ENCODE measurements at places on chromosomes 3 and 15.

- no peak overlapping the region for H3K27ac ChIP-seq
- no peaks in the 10 kb centered on the region for H3K36me3 ChIP-seq
- H3K27me3 ChIP-seq: no peaks in the 10 kb centered on the region
- no peaks in the 10 kb centered on the region for H3K4me1 ChIP-seq
- no peak for DNase-seq
Measured at GRCh38 chr3:96000966-96001365, 813.4 kb upstream of the EPHA6 start.

- peaks cover 64% of the 10 kb centered on the region for H3K27me3 ChIP-seq
- no peaks in the 10 kb centered on the region for H3K36me3 ChIP-seq
- no peak overlapping the region for H3K27ac ChIP-seq
- peaks cover 11% of the 10 kb centered on the region for H3K4me1 ChIP-seq
- DNase-seq: no peak
Measured at GRCh38 chr15:89492111-89492641, 4.2 kb downstream of the RHCG start.

DNA sequence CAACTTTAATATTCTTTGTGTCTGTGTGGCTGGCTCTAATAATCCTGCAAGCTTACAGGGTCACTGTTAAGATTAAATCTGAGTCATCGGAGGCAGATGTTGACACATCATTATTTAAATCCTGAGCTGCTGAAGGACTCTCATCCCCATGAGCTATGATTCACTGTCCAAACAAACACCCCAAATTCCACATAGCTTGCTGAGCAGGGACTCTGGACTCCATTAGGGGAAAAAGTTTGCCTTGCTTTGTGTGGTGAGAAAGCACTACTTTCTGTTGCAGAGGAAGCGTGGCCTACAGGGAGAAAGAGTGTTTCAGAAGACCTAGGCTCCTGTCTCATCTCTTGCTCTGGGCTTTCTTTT lies 213.7 kb downstream of the PDCD6IP start:
- no peak overlapping the region for H3K27ac ChIP-seq
- H3K4me3 ChIP-seq: no peak overlapping the region
- H3K27me3 ChIP-seq: no peaks in the 10 kb centered on the region
- peaks cover 9% of the 10 kb centered on the region for H3K4me1 ChIP-seq
- H3K36me3 ChIP-seq: no peaks in the 10 kb centered on the region

- H3K4me1 ChIP-seq: no peaks in the 10 kb centered on the region
- H3K36me3 ChIP-seq: no peaks in the 10 kb centered on the region
- H3K4me3 ChIP-seq: no peak overlapping the region
- DNase-seq: no peak
- no peak overlapping the region for H3K27ac ChIP-seq
Measured at GRCh38 chr15:50390554-50391264, 33.5 kb upstream of the USP8 start.

Data from spleen (tissue), 13 donors.